ENCODE measurements at places on chromosomes 4 and X. TPM values are rescaled to one million over a fixed set of nuclear protein-coding genes. Genes with fewer than 3 reads are reported as not detected.

The UGT2B17 gene
- not detected for total RNA-seq

The FAT4 gene
- total RNA-seq = 23.4 TPM

DNA sequence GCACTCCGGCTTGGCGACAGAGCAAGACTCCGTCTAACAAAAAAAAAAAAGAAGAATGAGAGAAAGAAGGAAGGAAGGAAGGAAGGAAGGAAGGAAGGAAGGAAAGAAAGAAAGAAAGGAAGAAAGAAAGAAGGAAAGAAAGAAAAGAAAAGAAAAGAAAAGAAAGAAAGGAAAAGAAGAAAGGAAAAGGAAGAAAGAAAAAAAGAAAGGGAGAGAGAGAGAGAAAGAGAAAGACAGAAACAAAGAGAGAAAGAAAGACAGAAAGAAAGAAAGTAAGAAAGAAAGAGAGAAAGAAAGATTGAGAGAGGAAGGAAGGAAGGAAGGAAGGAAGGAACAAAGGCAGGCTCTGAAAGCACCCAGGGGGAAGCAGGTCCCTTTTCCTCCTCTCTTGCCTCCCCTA, 336.6 kb upstream of the GATB start:
- DNase-seq = no peak

The PFKFB1 gene
- 2.2 TPM for total RNA-seq

- DNase-seq = no peak
Measured at GRCh38 chrX:24732766-24733500, 39.2 kb downstream of the POLA1 start.

The FGA gene
- not detected for total RNA-seq

DNA sequence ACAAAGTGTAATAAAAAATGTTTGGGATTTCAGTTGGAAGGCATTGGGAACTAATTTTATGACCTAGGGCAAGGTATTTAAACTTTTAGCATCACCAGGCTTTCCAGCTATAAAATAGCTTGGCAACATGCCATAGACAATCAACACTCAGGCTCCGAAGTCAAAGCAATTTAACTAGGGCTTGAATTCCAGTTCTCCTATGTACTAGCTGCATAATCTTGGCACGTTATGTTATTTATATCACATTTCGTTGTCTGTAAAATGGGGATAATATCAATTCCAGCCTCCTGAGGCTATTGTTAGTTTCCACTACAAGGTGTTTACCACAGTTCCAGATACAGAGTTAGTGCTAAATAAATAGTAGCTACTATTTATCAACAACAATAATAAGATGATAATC, 78.8 kb downstream of the DMD start:
- DNase-seq = no peak

GRCh38 chr4:47221721-47222120, 190.4 kb downstream of the GABRB1 start:
- DNase-seq = no peak

The MTMR1 gene
- 17.6 TPM for total RNA-seq

The ZDHHC15 gene
- 3.3 TPM for total RNA-seq

- no peak for DNase-seq
Measured at GRCh38 chr4:41135801-41136200, 78.5 kb downstream of the APBB2 start.

The LIMCH1 gene
- total RNA-seq = 195 TPM

GRCh38 chrX:43968359-43968781, 4.8 kb downstream of the NDP start:
- DNase-seq = no peak

- no peak for DNase-seq
Measured at GRCh38 chr4:78638337-78639172, 87.0 kb downstream of the ANXA3 start.

DNA sequence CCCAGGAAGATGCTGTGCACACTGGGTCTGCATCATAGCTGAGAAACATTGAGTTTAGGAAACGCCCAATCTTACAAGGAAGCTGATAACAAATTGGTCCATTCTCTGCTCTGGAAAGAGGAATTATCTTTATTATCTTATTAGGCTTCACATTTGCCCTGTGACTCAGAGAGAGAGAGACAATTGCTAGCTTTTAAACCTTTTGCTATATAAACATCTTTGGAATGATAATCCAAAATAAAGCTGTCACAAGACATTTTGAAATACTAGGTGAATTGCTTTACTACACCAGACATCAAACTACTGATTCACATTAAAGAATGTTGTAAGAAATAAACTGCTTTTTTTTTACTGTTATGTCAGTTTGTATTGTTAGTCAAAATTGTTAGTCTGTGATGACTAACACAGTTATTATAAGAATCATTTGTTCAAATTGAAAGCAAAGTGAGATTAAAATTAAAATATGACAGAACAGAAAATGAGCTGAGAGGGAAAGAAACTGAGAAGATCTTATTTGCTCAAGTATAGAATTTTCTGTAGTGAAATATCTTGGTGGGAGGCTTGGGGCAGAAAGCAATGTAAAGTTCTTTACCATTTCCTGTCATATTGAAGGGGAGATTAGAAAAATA, 765.4 kb upstream of the PCDH10 start:
- no peak for DNase-seq

DNA sequence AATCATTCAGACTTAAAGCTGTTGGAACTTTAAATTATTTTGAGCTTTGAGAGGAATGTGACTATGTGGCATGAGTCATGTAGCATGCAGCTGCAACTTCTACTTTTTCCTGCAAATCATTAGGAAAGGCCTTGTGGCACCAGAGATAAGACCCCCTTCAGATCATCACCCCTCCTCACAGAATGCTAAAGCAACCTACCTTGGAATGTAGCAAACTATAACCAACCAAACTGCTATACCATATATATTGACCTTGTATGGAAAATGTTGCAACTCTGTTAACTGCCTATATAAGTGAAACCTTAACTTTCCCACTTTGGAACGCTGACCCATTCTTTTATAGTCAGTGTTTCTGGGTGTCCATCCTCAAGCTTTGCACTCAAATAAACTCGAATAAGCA, 32.0 kb downstream of the ATXN3L start:
- DNase-seq = no peak

- no peak for DNase-seq
Measured at GRCh38 chr4:60945641-60946040, 254.5 kb upstream of the ADGRL3 start.

- DNase-seq = no peak
Measured at GRCh38 chr4:51859476-51860031, 16.6 kb downstream of the DCUN1D4 start.

DNA sequence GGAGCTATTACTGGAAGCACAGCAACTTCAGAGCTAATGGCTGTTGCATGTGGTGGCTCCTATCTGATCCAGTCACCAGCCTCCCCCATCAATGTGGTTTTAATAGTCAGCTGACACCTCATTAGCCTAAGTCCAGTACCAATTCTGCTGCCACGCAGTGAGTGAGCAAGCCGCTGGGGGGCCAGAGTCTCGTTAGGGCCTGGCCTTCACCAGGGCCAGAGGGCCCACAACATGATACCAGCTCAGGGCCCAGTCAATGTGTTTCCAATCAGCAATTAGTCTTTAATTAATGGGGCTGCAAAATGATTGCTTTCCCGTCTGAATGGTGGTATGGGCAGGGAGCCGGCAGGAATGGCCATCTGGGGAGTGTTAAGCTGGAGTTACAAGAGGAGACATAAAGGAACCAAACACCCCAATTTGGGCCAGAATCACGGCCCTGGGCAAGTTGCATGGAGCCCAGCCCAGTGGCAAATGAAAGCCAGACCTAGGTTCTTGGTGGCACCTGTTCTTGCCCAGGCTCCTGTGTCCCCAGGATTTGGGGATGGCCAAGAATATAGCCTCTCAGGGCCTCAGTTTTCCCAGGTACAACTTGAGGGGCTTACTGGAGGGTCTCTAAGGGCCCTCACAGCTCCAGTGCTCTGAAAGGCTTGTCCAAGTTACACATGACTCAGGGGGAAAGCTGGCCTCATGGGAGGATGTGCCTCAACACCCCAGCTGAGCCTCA, 119.2 kb downstream of the EFNB1 start:
- no peak for DNase-seq

- peak; percentile 43 for DNase-seq
Measured at GRCh38 chr4:1495416-1496115, 89.3 kb upstream of the NKX1-1 start.

GRCh38 chr4:130485371-130485770, 1389.4 kb downstream of the C4orf33 start:
- DNase-seq = no peak

DNA sequence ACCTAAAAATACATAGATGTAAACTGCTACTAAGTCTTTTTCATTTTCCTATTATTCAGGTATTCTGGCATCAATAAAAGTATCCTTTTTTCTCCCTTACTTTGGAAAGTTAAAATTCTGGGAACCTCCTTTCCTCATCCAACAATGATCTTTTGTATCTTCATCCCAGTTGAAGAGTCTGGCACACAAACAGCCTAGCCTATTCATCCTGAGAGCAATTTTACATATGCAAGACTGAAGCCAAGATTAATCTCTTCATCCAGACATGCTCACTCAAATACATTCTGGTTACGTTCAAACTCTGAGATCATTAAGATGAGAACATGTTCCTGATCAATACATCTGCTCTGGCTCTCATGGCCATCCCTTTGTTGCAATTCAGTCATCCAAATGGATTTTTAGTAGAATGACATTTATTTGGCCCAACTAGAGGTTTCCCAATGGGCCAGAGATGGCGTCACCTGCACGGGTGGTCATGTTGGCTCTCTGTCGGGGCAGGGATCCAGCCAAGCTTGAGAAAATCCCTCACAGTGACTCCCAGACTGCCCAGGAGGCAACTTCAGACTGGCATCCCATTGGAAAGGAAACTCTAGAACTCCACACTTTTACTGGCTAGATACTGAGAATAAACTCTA, 135.3 kb upstream of the VCX2 start:
- DNase-seq = no peak
